Stimulated activated CD8-positive, alpha-beta memory T cell treated with anti-CD3 and anti-CD28 coated beads, Interleukin-2, amount 100 ng/mL, for 48 hours (primary cell): ENCODE measurements at places on chromosomes 4 and X.

DNA sequence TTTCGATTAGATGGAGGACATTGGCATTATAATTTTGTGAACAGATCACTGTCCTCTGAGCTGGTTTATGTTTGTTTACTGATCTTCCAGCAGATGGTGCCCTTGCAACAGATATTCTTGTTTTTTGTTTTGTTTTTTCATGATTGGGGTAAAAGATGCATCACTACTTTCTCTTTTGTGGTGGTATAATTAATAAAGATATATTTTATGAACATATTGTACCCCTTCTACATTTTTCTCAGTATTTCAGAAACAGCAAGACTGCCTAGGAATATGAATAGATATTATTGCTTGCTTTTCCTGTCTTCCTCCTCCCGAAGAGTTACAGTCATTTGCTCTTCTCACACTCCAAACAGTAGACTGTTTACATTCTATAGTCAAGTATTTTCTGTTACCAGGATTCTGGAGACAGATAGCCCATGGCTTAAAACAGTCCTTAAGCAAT lies 905.2 kb downstream of the TRAM1L1 start:
- no peak for DNase-seq

DNA sequence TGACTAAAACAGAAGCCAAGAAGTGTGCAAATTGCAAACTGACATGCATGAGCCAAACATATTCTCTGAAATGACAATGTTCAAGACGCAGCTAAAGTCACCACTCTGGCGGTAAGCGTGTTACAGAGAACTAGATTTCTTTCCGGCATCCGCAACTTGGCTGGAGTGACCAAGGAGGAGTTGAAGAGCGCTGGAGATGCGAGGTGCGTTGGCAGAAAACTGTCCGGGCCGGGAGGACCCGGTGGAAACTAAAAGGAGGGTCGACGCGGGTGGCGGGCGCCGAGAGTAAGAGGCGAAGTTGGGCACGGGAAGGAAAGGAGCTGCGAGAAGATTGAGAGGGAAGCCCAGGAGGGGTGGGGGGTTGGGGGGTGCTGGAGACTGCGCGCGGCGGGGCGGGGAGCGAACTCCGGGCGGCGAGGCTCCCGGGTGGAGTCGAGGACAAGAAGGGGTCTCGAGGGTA lies 807 bp downstream of the SEL1L3 start:
- no peak for DNase-seq

- no peak for DNase-seq
These were observed 268.7 kb upstream of the EMCN start for GRCh38 chr4:100786481-100786880.

DNA sequence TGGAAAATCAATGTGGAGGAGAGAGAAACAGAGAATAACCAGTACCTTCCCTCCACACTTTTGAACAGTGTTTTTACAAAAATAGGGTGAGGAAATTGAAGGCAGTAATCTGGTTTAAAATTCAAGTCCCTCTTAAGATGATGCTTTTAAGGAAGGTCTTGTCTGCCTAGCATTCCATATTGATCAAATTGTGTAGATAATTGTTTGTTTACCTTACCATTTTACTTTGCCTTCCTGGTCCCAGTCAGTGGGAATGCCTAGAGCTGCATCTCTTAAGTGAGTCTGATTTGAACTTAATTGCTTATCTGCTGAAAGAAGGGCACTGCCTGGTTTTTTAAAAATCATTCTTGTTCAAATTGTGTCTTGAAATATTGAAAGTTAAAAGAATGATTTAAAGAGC lies 14.4 kb upstream of the MAOA start:
- no peak for DNase-seq

- no peak for DNase-seq
These were observed 10.0 kb upstream of the CHIC2 start for GRCh38 chr4:54074381-54074780.

DNA sequence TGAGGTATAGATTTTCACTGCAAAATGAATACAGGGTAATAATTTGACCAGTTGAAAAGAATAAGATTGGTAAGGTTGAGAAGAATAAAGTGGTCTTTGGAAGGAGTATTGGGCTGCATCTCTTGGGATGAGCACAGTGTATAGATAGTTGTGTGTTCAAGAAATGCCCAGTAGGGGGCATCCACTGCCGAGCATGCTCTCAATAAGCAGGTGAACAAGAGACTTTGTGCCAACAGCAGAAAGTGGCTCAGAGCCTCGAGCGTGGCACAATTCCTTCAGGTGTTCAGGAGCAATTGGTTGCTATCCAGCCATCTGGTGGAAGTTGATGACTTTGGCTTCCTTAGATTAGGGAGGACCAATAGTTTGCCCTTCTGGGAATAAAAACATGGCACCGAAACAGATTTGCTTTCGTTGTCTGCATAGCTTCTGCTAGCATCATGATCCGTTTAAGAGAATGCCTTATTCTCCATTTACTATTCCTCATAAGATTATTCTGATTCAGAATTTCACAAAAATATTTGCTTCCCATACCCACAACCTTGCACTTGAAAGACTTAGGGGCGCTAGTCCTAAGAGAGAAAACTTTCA lies 258.1 kb upstream of the NEIL3 start:
- DNase-seq = no peak

GRCh38 chr4:85084371-85085094 lies 118.0 kb upstream of the WDFY3 start:
- no peak for DNase-seq

- DNase-seq = no peak
These were observed 25.8 kb upstream of the GTPBP6 start for GRCh38 chrX:344371-344901.

GRCh38 chrX:153438532-153438931 lies 7.3 kb downstream of the TREX2 start:
- DNase-seq = no peak

DNA sequence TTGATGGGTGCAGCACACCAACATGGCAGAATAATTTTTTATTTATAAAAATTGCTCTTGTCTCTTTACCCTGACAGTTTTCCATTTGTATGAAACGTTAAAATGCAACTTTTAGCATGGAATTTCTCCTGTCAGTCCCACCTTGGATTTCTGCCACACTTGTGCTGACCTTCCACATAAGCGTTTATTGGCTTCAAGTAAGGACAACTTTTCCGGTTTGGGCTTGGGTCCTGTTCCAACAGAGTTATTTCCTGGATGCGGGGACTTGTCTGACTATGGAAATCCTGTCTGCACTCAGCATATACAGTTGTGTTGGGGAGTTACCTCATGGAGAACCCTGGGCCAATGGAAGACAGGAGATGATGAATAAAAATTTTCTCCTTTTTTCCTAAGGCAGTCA lies 294.7 kb downstream of the NAF1 start:
- DNase-seq = no peak

GRCh38 chr4:1176398-1177273 lies 4.3 kb upstream of the SPON2 start:
- DNase-seq = no peak

DNA sequence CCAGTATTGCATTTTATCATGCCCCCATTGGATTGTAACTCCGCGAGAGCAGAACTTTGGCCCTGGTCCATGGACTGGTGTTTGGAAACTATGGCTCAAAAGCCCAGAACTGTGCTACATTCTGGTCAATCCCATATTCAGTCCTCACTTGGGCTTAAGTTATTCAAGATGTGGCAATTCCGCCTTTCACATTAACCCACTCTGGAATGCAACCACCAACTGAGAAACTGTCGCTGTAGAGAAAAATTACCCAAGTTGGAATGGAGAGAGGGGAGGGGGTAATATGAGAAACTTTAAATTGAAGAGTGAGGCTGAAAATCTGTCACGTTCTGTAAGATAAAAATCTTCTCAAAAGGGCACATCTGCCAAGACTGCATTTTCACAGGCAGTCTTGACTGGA lies 189.6 kb upstream of the NHS start:
- no peak for DNase-seq

- DNase-seq = no peak
These were observed 118.2 kb downstream of the NAF1 start for GRCh38 chr4:163048447-163048846.

- DNase-seq = no peak
These were observed 47.7 kb upstream of the MGST2 start for GRCh38 chr4:139617702-139618490.

- no peak for DNase-seq
These were observed 23.7 kb downstream of the LRPAP1 start for GRCh38 chr4:3508542-3508941.

GRCh38 chr4:152525878-152526277 lies 10.0 kb downstream of the FBXW7 start:
- DNase-seq = no peak

GRCh38 chrX:19593690-19594089 lies 78.4 kb upstream of the MAP3K15 start:
- no peak for DNase-seq

DNA sequence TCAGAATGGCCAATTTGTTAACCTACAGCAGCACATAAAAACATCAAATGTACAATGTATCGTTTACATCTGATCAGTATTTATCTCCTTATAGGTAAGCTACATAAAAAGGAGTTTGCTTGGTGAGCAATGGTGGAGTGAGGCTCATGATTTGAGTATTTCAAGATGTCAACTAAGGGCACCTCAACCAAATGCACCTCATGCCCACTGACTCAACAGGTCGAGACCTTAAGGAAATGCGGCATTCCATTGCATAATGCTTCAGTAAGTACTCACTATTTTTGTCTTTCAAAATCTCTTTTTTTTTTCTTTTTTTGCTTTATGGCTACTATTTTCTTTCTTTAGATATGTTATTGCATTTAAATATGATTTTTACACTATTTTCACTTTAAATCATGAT lies 181.0 kb upstream of the TLL1 start:
- no peak for DNase-seq

- DNase-seq = no peak
These were observed at the start of gene NKX3-2 for GRCh38 chr4:13543839-13544605. Gene NKX3-2, minus strand, starts transcription at chr4:13544508. Its CDS starts 94 bp downstream, at chr4:13544414.

GRCh38 chr4:17702641-17703040 lies 78.8 kb downstream of the FAM184B start:
- no peak for DNase-seq

DNA sequence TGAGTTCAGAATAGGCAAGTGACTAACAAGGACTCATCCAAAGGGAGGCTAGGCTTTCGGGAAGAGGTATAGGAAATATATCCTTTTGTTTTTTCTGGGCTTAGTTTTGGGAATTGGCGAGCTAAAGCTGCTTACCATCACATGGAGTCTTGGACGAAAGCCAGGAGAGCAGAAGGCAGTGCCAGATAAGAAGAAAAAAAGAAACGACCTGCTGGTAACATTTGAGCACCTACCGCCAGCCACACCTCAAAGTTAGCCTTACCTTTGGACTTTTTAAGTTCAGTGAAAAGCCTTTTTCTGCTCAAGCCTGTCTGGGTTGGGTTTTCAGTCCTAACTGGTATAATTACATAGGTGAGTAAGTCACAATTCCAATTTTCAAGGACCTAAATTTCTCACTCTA lies 85.1 kb upstream of the LCORL start:
- no peak for DNase-seq

- DNase-seq = no peak
These were observed 144.1 kb downstream of the SOWAHB start for GRCh38 chr4:76753814-76754213.

DNA sequence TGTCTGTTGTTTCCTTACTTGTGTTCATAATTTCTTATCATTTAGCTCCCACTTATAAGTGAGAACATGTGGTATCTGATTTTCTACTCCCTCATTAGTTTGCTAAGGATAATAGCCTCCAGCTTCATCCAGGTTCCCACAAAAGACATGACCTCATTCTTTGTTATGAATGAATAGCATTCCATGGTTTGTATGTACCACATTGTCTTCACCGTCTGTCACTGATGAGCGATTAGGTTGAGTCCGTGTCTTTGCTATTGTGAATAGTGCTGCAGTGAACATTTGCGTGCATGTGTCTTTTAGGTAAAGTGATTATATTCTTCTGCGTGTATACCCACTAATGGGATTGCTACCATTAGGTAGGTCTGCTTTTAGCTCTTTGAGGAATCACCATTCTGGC lies 624.3 kb upstream of the EPHA5 start:
- DNase-seq = no peak

GRCh38 chrX:40414335-40414734 lies 166.4 kb upstream of the ATP6AP2 start:
- no peak for DNase-seq

DNA sequence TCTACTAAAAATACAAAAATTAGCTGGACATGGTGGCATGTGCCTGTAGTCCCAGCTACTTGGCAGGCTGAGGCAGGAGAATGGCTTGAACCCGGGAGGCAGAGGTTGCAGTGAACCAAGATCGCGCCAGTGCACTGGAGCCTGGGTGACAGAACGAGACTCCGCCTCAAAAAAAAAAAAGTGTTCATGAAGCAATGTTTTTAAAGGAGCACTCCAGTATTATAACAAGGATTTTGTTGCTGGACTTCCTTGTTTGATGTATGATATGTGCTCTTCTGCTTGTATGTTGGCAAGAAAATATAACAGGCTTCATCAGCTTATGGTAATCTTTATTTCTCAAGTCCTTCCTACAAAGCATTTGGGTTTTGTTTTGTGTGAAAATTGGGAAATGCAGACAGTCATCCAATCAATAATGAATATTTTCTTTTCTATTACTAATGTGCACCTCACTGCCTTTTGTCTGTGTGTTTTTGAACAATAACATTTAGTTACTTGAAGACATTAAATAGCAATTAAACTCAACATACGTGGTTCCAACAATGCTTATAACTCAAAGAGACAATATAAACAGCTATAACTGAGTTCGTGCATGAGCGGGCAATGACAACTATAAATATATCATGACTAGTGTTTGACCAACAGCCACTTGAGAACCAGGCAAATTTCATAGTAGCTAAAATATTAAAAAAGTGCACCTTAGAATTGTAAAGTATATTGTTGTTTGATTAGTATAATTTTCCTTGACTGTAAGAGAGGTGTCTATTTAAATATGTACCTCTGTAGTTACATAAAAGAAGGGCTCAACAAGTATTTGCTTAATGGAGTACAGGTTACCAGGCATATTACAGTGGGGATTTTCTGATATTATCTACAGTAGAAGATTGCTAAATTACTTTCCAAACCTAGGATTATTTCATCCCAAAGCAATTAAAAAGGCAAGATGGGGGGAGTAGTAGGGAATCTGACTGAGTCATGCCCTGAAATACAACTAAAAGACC lies 210.7 kb downstream of the PPP3CA start:
- DNase-seq = no peak

DNA sequence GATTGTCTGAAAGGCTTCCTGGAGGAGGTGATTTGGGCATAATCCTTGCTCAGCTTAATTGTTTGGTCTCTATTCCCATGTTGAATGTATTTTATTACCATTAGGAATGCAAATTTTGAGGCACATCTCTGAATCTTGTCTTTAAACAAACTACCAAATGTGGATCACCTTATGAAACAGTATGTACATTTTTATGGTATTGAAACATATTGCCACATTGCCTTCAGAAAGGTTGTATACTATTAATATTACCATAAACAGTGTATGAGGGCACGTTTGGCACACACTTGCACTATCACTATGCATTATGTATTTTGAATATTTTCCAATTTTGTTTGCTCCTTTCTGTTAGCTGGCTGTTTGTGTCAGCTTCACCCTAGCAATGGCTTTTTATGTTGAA lies 60.0 kb upstream of the ALB start:
- no peak for DNase-seq

GRCh38 chr4:169993531-169993930 lies 32.7 kb downstream of the MFAP3L start:
- no peak for DNase-seq

GRCh38 chr4:96841801-96842200 lies 1001.9 kb downstream of the PDHA2 start:
- no peak for DNase-seq
